RKO (cell line): ENCODE measurements at places on chromosomes 5 and 9.

- no peak for DNase-seq
These were observed 114.1 kb downstream of the DAPK1 start for GRCh38 chr9:87611776-87612175.

GRCh38 chr5:180494510-180495181 lies 467 bp downstream of the CNOT6 start:
- no peak for DNase-seq

DNA sequence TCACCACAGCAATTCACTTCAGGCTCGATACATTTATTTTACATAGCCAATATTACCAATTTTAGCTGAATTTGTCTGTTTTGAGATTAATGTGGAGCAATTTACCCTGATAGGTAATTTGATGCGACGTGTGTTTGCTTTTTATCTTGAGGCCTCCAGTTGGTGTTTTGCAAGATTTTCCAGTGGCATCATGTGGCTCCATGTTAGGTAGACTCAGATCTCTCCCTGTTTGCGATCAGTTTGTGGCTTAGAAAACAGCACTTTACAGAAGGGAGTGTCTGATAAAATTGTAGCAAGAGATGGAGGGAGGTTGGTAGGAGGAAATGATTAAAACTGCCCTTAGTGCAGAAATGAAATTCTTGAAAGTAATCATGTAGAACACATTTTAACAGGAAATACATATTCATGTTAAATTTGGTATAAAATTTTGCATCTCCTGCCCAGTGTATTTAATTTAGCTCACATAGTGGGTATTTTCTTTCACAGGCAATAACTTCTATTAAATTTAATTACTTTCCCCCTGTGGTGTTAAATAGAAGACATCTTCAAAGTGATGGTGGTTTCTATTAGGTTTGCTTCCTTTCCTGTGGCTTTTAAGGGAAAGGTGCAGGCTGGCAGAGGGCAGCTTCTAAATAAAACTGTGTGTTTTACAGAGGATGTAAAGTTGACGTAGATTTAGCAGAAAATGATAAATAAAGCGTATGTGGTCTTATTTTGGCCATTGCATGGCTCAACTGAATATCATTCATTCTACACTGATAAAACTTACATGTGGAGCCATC lies 135.8 kb downstream of the KDM4C start:
- no peak for DNase-seq

GRCh38 chr5:98941131-98941883 lies 12.5 kb upstream of the CHD1 start:
- DNase-seq: no peak

GRCh38 chr9:22228542-22228941 lies 218.1 kb upstream of the DMRTA1 start:
- no peak for DNase-seq

DNA sequence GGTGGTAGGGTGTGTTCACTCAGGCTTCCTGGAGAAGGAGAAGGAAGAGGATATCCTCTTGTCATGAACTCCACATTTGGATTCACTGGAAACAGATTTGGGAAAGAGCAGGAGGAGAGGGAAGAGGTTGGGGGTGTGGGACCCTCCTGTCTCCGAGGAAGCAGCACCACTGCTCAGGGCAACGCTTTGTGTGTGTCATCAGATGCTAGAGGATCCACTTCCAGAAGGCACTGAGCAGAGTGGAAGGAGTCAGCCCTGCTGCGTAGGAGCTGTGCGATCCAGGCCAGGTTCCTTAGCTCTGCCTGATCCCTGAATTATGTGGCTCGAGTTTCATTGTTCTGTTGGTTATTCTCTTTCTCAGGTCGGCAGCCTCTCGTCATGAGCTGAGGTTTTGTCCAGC lies 37.3 kb upstream of the TJP2 start:
- no peak for DNase-seq

GRCh38 chr5:30099634-30100033 lies 1093.9 kb upstream of the CDH6 start:
- no peak for DNase-seq

- DNase-seq: no peak
These were observed 248.1 kb upstream of the NREP start for GRCh38 chr5:112004867-112005622.

DNA sequence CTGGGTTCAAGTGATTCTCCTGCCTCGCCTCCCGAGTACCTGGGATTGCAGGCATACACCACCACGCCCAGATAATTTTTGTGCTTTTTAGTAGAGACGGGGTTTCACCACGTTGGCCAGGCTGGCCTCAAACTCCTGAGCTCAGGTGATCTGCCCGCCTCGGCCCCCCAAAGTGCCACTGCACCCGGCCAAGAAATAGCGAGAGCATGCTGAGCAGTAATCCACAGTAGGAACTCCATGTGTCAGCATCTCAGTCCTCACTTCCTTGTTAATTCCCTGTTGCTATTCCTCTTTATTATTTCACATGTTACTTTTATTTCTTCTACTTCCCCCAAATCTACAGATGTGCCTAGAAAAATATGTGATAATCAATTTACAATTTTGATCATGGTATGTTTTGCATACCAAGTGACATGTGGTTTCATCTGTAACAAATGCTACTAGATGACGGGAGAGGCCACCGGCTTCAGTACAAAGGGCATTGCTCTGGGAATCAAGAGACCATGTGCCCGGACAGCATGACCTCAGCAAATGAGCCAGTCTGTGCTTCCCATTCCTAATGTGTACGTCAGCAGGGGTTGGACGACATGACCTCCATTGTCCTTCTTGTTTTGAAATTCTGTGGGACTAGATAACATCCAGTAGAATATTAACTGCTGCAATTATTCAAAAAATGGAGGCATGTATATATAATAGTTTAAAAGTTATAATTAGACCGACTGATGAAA lies 61.6 kb downstream of the FNBP1 start:
- no peak for DNase-seq

DNA sequence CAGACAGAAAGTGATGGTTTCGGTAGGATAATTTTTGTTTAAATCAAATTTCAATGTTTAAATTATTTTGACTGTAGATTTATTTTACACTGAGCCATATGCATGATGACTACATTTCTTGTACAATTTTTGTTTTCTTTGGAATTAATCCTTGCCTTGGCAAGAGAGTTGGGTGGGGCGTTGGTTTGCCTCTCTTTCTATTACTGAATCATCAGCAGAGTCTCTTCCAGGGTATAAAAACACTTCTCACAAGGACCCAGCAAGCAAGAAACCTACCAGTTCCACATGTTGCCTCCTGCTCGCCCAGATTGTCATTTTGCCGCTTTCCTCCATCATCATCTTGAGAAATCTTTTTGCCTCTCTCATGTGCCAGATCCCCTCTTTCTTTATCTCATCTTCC lies 455.0 kb upstream of the DMAC1 start:
- DNase-seq: no peak

- DNase-seq: no peak
These were observed 8.6 kb downstream of the ECSCR start for GRCh38 chr5:139453683-139454567.

DNA sequence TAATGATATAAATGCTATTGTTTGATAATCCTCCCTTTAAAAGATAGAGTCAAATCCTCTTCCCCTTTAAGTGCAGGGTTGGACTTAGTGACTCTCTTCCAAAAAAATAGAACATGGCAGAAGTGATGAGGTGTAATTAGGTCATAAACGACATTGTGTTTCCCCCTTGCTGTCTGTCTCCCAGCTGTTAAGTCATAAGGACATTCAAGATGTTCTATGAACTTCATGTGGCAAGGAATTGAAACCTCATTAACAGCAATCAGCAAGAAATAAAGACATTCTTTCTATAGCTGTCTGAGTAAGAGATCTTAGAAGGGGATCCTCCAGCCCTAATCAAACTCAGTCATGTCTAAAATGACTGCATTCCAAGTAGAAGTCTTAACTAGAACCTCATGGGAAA lies 3.3 kb upstream of the SLC25A46 start:
- peak; percentile 16 for DNase-seq

GRCh38 chr9:4760122-4760521 lies 19.1 kb upstream of the AK3 start:
- no peak for DNase-seq
